NCI-H774 (cell line): ENCODE measurements at places on chromosomes 11 and 22.

DNA sequence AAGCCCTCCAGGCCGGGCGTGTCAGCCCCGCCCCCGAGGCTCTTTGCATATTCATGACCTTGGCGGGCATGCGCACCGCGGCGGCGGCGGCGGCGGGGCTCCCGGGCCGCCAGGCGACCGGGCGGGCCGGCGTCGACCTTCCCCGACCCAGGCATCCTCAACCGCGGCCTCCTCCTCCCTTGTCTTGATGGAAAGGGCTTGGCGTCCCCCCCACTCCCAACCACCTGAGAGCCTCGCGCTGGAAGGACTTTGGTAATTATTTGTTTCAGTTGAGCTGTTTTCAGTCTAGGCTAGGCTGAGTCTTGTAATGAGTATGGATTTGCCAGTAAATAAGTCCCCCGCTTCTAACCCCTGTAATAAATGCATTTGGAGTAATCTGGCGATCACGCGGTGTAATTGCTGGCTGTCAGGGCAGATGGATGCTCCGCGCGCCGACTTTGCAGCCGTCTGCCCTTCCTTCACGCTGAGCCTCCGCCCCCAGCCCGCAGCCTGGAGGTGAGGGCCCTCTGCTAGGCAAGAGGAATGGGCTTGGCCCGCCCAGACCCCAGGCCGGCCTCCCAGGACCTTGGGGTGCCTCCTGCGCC is 25.2 kb downstream of the FLRT1 start:
- peak; percentile 65 for DNase-seq

GRCh38 chr11:133202816-133203215 is 329.5 kb downstream of the OPCML start:
- DNase-seq: no peak

- DNase-seq: no peak
Measured at GRCh38 chr11:59552844-59553243, 41.5 kb downstream of the OR4D9 start.

- DNase-seq: no peak
Measured at GRCh38 chr11:126817096-126817495, 183.5 kb downstream of the KIRREL3 start.
